ENCODE measurements at places on chromosomes 2 and 18.
A peak's percentile ranks its signal among the peaks of the same experiment; 100 is the strongest.

- no peak for ATAC-seq
Measured at GRCh38 chr18:73887801-73888200, 259.8 kb downstream of the FBXO15 start.

GRCh38 chr2:43376523-43377198 is 150.3 kb upstream of the ZFP36L2 start:
- ATAC-seq, result no peak

GRCh38 chr2:163667064-163667887 is 68.5 kb downstream of the FIGN start:
- peak; percentile 8 for ATAC-seq

- ATAC-seq, result peak; percentile 89
Measured at GRCh38 chr2:64263315-64263714, 119.1 kb upstream of the PELI1 start.

DNA sequence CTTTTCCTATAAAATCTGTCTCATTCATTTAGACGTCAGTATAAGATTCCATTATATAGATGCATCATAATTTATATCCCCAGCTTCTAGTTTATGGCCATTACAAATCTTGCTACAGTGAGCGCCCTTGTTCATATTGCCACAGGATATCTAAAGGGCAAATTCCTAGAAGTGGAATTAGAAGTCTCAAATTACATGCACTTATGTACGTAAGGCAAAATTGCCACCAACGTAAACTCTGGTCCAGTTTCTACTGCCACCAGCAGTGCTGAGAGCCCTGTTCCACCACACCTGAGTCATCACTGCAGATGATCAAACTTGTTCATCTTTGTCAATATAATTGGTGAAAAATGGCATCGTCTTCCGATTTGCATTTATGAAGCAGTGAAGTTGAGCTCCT is 90.9 kb upstream of the ID2 start:
- no peak for ATAC-seq

DNA sequence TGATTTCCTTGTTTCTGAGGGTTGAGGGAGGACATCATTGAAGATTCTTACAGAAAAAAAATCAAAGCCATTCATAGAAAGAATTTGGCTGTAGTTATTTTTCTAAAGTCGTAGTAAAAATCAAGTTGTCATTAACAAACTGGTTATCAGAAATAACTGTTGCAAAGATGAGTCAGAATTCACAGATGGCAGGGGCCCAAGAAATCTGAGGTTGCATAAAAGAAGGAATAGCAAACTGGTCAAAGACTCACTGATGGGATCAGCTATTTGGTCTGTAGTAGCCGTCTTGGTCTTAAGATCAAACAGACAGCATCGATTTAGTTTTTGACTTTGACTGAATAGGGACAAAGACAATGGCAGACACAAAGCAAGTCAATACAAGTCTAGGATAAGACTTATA is 334.3 kb downstream of the FIGN start:
- ATAC-seq, result no peak
